ENCODE measurements at places on chromosomes 12 and 14. TPM values are rescaled to one million over a fixed set of nuclear protein-coding genes. Genes with fewer than 3 reads are reported as not detected.

The ETNK1 gene
- 53.3 TPM for total RNA-seq

The HCAR2 gene
- not detected for total RNA-seq

The PPP1R1A gene
- total RNA-seq: 1.2 TPM

The DPPA3 gene
- total RNA-seq: not detected

The GLI1 gene
- total RNA-seq: not detected

The P2RX4 gene
- 87.3 TPM for total RNA-seq

The MYO1H gene
- 0.13 TPM for total RNA-seq

The MAP3K9 gene
- total RNA-seq: 7.7 TPM

The RPS6KL1 gene
- total RNA-seq: 11.0 TPM

The GALNT6 gene
- 5.8 TPM for total RNA-seq

The HOXC13 gene
- not detected for total RNA-seq

The RPAP3 gene
- total RNA-seq: 17.9 TPM

The TOMM20L gene
- not detected for total RNA-seq

The TMEM179 gene
- total RNA-seq: not detected

The NFATC4 gene
- 38.2 TPM for total RNA-seq

The RNU4-1 gene
- total RNA-seq: under 0.01 TPM

The KRT85 gene
- total RNA-seq: not detected

The TSPAN9 gene
- total RNA-seq: 47.5 TPM

The TAC3 gene
- total RNA-seq: not detected

The SSPN gene
- 23.7 TPM for total RNA-seq

The WNT1 gene
- total RNA-seq: not detected

The KRT73 gene
- not detected for total RNA-seq

The ZFP36L1 gene
- total RNA-seq: 96.9 TPM

The SMOC1 gene
- 3.6 TPM for total RNA-seq

The ACOT2 gene
- total RNA-seq: 8.0 TPM

The NTN4 gene
- total RNA-seq: 20.7 TPM

The VSX2 gene
- not detected for total RNA-seq

The GPRC5D gene
- not detected for total RNA-seq

The HOXC11 gene
- total RNA-seq: not detected

The BEST3 gene
- not detected for total RNA-seq

The OR4E2 gene
- total RNA-seq: not detected

The BIN2 gene
- 2.2 TPM for total RNA-seq

The PKP2 gene
- 0.44 TPM for total RNA-seq

The ESPL1 gene
- 0.13 TPM for total RNA-seq
